Stimulated activated CD8-positive, alpha-beta memory T cell treated with anti-CD3 and anti-CD28 coated beads, Interleukin-2, amount 100 ng/mL, for 1 hour (primary cell): ENCODE measurements at places on chromosomes 7 and 10.

DNA sequence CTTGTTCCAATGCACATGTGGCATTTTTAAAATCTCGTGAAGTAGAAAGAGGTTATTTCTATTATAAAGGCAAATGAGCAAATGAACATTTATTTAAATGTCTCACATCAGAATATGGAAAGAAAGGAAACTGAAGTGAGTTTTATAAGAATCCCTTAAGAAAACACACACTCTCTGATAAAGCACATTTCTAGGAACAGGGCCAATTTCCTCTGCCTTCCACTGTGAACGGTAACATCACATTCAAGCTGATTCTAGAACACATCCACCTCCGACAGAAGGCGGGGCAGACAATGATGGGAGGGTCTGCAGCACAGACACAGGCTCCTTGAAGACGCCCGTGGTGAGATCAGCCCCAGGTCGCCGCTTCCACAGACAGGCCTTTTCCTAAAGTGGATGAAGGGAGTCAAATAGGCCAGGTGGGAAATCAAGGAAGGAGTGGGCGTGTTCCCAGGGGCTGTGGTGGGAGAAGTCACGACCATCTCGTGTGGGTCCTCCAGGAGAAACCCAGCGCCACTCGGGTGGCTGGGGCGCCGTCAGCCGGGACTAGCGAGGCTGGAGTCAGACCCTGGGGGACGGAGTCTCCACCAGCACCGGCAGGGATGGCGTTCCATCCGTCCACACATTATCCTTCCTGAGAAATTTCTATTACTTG is 31.1 kb downstream of the PITRM1 start:
- DNase-seq: no peak

GRCh38 chr7:150668472-150668911 is 17.0 kb upstream of the GIMAP2 start:
- no peak for DNase-seq

GRCh38 chr7:82625377-82625776 is 181.8 kb upstream of the CACNA2D1 start:
- no peak for DNase-seq

GRCh38 chr10:118841881-118842605 is 87.3 kb upstream of the CACUL1 start:
- no peak for DNase-seq

DNA sequence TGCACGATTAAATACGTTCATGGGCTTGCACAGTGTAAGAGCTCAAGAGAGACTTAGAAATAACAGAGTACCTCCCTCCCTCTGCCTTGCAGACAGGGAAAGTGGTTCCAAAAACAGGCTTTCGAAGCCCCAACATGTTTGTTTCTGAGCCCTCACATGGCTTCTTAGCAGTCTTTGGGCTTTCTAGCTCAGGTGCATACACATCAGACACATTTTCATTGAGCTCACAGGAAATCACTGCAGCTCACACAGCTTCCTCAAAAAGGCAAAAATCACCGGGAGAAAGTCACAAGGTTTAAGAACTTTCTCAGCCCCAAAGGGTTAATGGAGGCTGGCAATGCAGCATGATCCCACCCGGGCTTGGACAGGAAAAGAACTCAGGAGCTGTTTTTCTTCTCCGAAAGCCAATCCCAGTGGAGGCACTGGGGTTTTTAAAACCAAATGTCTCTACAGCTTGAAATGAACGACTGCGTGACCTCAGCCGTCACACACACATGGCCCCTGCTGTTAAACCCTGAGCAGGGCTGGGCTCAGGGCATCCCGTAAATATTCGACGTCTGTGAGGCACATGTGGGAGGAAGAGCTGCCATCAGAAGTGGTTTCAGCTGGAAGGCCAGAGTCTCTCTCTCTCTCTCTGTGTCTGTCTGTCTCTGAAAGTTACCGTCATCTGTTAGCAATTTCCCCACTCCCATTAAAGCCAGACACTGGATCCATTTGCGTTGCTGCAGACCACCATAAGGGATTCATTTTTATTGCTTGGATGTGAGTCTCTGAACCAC is 69.7 kb downstream of the CALML3 start:
- DNase-seq: no peak

- DNase-seq: no peak
These were observed 141.5 kb upstream of the VWC2 start for GRCh38 chr7:49631960-49632359.

DNA sequence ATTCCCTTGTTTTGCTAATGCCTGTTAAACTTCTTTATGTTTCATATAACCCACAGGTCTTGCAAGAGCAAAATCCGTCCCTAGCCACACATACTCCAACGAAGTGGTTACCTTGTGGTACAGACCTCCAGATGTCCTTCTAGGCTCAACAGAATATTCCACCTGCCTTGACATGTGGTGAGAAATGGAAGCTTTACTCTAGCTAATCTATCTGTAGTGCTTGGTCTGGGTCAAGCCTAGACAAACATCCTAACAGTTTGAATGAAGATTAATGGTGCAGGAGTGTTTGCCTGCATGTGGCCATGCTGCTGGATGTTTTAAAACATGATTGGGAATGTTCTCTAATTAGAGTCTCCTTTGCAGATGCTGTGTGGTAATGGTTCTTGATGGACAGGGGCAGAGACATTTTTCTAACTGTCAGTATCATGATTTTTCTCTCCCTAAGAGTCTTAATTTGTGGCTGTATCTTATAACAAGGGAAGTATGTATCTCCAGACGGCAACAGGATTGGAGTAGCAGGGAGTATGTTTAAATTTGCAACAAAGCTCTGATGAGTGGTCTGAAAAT is 308.5 kb upstream of the FZD1 start:
- DNase-seq: no peak

- DNase-seq: no peak
These were observed 34.8 kb downstream of the BTRC start for GRCh38 chr10:101388676-101389276.
